Mesothelial cell of epicardium (in vitro differentiated cells): ENCODE measurements at places on chromosomes 3 and 15.
A peak's percentile ranks its signal among the peaks of the same experiment; 100 is the strongest.

DNA sequence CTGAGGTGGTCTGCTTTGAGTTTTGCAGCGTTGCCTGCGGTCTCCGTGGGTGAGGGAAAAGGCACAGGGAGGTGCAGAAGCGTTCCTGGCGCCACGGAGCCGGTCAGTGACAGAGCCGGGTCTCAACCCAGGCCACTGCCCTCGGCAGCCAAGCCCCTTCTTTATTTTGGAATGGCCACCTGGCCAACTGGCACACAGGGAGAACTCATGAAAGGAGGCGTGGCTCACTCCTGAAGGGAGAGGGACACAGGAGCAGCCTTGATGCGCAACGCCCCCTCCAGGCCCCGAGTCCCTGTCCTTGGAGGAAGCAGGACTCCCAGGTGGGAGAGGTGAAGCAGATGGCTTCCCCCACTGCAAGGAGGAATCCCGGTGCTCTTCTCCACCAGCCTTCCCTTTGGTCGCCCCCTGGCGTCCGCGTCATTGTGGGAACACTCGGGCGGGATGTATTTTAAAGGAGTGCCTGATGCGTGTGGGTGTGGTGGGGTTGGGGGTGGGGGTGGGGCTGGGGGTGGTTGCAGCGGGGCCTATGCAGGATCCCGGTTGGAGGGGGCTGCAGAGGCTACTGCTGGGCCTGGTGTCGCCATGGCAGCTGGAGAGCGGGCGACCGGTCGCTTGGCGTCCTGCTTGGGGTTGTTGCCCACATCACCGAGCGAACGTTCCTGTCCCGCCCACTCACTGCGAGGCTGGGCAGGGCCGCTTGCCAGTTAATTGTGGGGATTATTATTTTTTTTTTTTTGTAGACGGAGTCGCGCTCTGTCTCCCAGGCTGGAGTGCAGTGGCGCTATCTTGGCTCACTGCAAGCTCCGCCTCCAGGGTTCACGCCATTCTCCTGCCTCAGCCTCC is 32.6 kb downstream of the APBA2 start:
- no peak for DNase-seq

DNA sequence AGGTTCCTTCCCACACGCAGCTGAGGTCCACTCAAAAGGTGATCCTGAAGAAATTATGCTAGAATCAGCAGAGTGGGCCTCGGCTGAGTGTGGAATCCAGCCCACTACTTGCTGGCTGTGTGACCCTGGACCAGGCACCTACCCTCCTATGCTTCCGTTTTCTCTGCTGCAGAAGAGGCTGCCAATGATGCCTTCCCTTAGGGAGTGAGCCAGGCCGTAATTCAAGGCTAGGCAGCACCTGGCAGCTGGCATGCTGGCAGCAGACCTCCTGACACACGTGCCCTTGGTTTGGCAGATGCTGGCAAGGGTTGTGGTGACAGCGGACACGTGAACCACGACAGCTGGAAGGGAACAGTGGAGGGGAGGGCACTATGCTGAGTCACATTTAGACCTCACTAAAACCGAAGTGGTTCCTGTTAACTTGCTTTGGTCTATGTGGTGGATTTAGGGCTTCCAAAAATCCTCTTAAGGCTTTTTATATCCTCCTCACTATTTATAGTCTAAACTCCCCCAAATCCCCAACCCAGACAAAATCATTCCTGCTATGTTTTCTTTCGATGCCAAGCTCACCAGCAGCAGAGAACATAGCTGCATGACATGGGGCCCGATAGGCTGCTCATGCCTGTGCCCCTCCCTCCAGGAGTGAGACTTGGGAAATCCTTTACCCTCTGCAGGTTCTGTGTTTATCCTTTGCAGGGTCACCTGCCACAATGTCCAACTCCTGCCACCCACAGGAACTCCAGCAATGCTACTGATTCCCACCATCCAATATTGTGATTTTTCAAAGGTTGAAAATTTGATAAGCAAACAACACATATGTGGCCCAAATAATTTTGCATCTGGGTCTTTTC is 10.6 kb upstream of the PCSK6 start:
- DNase-seq = no peak

- DNase-seq = no peak
These were observed 258.3 kb downstream of the DIPK2A start for GRCh38 chr3:144229953-144230352.

DNA sequence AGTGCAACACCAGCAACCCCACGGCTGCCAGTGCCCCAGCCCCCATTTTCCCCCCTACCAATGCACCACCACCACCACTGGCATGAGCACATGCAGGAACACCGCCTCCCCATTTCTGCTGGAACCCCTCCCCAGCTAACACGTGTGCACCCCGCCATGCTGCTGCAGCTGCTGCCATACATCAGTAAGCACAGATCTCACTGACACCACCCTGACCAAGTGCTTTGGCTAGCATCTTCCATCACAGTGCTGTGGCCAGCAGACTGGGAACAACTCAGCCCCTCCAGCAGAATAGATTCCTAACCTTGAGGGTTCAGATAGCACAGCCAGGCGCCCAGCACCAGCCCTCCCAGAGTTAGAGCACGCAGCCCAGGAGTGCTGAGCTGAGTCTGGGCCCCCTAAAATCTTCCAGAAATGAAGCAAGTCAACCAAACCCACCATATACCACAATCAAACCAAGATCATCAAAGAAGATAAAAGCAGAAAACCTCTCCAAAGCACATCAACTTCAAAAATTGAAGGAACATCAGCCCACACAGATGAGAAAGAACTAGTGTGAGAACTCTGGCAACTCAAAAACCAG is 81.2 kb upstream of the CDV3 start:
- no peak for DNase-seq

DNA sequence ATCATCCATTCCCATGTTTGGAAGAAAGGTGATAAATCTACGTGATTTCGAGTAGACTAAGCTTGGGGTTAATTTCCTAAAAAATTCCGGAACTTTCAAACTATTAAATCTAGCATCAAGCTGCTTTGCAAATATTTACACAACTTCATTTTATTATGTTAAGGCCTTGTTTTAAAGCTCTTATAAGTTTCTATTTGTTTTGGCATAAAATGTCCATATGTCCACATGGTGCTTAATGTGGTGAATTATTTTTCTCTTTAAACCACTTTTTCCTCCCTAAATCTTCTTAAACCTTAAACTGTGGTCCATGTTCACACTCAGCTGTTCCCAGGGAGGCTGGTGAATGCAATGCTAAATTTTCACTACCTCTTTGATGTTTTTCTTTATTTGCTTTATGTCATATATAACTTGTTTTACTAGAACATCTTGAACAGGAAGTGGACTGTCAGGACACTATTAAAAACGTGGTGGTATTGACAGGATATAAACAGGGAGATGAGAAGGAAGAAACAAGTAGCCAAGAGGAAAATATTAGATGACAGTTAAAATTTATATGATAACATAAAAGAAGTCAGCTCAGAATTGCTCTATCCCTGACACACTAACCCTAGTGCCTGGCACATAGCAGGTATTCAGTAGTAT is 72.5 kb upstream of the AGTR1 start:
- DNase-seq = no peak

GRCh38 chr3:100538339-100538706 is 45.9 kb downstream of the TMEM45A start:
- DNase-seq = no peak

- no peak for DNase-seq
These were observed 28.8 kb downstream of the EAF2 start for GRCh38 chr3:121863801-121864200.

DNA sequence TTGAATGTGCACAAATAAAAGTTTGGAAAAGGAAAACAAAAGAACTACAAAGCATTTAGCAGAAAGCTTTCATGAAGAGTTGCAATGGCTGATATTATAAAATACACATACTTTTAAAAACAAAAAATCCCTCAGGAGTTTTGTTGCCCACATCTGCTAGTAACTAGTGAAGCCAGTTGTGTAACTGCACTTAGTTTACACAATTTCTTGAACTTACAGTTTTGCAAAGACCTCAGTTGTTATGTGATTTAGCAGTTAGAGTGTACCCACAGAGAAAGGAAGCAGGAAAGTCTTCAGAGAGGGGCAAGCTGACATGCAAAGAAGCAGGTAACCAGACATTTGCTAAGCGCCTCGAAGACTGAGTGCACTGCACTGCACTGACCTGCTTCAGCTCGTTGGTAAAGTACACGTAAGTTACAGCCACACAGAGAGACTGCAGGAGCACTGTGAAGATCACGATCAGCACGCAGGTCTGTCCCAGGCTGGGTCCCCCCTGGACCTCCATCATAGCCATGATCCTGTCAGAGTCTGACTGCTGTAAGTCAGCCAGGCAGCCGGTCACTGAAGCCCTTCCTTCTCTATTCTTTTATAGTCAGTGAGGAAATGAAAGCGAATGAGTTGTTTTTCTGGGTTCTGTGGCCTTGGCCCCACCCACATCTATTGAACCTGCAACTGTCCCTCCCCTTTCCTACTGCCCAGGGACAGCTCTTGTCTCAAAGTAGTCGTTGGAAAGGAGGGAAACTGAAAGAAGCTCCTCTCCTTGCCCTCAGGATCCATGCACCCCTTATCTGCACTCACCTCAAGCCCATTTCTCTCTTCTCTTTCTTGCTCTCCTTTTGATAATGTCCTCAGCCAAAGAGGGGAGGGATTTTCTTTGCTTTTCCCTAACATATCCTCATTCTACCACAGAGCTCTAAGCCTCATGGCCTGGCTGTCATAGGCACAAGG is at the start of gene TNFSF10:
TNFSF10 (minus strand) TSS at position 560 of the 948 bp plus-strand sequence; CDS start at position 514, 46 bp downstream.
- DNase-seq = no peak

- DNase-seq = no peak
These were observed 583.8 kb downstream of the FOXP1 start for GRCh38 chr3:70999730-71000129.

DNA sequence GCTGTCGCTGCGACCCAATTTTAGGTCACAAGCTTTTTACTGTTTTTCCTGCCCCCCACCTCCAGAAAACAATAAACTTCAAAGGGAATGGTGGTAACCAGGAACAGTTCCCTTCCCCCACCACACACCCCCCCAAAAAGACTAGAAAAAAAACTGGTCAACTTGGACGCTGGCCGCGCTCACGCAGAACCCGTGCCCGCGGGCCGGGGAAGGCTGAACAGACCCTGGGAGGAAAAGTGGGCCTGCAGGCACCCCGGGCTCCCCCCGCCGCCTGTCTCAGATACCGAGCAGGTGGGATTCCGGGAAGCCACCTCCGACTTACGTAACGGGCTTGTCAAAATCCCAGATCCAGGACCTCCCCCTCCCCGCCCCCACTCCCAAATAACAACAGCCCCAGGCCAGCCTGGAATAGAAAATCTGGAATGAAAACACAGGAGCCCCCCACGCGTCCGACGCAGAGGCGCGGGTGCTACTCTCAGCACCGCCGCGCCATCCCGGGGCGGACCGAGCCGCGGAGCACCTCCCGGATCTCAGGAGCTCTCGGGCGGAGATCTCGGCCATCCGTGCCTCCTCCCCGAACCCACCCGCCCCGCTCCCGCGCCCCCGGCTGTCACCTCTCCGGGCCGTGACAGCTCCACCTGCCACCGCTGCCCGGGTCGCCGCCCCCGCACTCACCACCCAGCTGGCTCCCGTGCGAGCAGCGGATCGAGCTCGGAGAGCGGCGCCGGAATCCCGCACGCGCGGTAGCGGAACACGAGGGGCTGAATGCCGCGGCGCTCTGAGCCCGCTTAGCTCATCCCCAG is 557 bp downstream of the DENND4A start:
- peak; percentile 46 for DNase-seq

DNA sequence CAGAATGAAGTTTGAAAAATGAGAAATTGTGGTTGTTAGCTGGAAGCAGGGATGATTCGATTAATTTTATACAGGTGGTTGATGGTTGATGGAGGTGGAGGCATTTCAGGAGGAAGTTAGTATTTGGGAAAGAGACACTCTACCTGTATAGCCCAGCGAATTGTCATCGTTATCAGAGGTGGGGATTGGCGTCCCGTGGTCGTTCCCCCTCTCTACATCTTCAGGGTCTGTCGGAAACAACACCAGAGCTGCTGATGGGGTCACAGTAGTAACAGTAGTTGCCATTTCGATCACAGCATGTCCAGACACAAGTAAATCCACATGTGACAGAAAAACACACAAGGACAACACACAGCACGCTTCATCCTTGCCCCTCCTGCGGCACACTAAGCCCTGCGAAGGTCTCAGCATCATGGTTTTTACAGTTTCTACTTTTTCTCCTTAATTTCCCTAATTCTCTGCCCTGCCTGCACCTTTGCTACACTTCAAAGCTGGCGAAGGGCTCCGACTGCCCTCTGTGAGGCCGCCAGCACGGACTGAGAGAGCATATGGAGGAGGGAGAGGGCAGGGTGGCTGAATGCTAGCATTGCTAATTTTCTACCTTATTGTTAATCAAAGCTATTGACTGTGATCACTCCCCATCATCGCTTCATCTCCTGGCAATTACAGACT is 642.3 kb downstream of the ROBO1 start:
- no peak for DNase-seq

- no peak for DNase-seq
These were observed 8.5 kb downstream of the CCDC9B start for GRCh38 chr15:40332113-40332781.

GRCh38 chr3:194148383-194148782 is 12.4 kb downstream of the HES1 start:
- no peak for DNase-seq

DNA sequence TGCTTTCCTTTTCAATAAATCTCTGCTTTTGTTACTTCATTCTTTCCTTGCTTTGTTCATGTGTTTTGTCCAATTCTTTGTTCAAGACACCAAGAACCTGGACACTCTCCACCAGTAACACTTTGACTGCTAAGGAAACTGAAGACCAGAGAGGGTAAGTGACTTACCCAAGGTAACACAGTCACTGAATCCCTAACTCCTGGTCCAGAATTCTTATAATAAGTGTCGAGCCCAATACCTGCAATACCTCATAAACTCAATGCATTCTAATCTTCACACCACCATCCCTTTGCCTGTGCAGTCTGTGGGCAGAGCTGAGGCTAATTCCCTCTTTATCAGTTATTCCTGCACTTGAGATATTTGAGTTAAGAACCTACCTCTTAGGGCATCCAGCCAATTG is 237.8 kb downstream of the UACA start:
- no peak for DNase-seq

DNA sequence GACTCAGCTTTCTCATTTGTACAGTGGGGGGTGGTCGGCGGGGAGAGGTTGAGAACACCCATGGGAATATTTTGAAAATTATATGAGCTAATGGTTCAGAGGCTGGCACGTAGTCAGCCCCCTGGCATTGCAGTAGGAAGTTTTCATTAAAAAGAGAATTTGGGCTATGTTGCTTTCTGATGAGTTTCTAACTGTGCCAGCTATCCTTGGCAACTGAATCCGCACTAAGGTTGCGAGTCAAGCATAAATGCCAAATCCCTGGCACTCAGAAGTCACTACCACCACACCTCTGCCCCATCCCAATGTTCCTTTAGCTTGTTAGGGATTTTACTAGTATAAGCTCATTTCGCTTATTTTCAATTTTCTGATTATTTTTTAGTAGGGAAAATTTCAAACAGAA is 91.6 kb downstream of the DNASE1L3 start:
- no peak for DNase-seq

DNA sequence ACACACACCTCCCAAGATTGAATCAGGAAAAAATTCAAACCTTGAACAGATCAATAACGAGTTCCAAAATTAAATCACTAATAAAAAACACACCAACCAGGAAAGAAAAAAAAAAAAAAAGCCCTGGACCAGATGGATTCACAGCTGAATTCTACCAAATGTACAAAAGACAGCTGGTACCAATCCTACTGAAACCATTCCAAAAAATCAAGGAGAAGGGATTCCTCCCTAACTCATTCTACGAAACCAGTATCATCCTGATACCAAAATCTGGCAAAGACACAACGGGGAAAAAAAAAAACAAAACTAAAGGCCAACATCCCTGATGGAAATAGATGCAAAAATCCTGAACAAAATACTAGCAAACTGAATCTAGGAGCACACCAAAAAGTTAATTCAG is 54.4 kb upstream of the SLC12A8 start:
- no peak for DNase-seq

- no peak for DNase-seq
These were observed 522.3 kb downstream of the IGSF11 start for GRCh38 chr3:118512301-118512700.
